ENCODE measurements at places on chromosomes 7 and 10.
A peak's percentile ranks its signal among the peaks of the same experiment; 100 is the strongest.

DNA sequence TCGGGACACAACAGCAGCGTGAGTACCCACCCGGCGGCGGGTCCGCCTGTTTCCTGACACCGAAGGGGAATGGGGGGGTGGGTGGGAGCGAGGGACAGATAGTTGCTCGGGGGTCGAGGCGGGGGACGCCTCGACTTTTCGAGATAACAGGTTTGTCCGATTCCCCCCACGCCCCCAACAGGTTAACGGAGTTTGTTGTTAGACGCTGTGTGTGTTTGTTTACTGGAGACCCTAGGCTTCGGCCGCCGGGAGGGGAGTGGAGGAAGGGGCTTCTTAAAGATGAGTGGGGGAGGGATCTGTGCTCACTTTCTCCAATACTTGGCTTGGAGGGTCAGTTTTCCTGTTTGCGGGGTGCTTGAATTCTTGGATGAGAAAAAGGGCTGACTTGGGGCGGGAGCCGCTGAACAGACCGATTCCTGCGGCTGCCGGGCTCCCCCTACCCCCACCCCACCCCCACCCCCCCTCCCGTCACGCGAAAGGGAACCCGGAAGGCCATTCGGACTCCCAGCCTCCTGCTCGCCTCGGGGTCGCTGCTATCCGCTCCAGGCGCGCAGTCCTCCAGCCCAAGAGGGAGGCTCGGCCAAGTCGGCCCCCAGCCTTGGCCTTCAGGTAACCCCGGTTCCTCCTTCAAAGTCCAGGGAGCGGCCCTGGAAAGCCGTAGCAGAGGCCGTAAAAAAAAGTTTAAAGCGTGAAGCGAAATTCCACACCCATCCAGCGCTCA is 1.0 kb downstream of the SORCS3 start:
- no peak for DNase-seq

GRCh38 chr7:37284805-37285231 is 163.8 kb downstream of the ELMO1 start:
- DNase-seq: peak; percentile 11

GRCh38 chr10:28984431-28984830 is 304.4 kb upstream of the LYZL1 start:
- peak; percentile 94 for DNase-seq

- no peak for DNase-seq
Measured at GRCh38 chr10:111117528-111118277, 40.9 kb downstream of the ADRA2A start.

DNA sequence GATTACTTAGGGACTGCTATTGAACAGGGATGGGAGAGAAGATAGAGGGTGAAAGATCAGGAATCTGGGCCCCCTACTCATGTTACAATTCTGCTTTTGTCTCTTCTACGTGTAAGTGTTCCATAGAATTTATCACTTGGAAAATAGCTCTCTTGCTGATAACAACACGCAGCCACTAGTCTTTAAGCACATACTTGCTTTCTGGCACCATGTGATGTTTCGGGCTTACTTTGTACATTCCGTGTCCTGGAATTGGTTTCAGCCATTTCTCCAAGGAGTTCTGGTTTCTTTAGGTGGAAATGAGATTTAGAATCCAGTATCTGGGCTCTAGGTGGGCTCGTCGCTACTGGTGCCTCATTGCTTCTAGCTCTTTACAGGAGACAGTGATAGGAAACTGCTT is 59.7 kb downstream of the TFAM start:
- DNase-seq: no peak

GRCh38 chr7:112833082-112833481 is 42.9 kb upstream of the TMEM168 start:
- no peak for DNase-seq

GRCh38 chr7:130444751-130445407 is 4.1 kb upstream of the CEP41 start:
- no peak for DNase-seq

DNA sequence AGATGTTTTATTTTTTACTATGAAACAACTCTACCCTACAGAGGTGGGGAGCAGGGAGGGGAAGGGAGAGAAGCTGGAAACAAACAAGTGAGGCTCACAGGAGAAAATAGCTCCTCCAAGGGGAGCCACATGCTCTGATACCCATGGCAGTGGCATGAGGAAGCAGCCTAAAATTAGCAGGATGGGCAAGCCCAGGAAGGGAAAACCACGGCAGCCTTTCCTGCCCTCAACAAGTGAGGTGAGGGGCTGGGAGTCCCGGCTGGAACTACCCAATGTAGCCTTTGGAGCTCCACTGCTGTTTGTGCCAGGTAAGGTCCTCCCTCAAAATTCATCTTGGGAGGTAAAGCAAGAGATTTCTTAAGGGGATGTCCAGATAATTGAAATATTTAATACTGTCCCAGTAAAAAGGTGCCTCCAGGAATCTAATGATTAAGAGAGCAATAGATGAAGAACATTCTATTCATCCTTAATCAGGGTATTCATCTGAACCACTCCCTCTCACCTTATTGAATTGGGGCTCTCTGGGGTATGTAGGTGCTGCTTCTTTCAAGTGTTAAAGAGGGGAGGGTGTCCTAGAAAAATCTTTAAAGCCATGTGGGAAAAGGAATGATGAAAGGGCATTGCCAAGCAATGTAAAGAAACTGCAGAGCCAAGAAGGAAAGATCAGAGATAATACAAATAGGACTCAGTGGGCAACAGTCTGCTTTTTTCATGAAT is 12.8 kb upstream of the HERC4 start:
- no peak for DNase-seq

GRCh38 chr7:139482662-139483466 is 609 bp downstream of the KLRG2 start:
- peak; percentile 14 for DNase-seq

DNA sequence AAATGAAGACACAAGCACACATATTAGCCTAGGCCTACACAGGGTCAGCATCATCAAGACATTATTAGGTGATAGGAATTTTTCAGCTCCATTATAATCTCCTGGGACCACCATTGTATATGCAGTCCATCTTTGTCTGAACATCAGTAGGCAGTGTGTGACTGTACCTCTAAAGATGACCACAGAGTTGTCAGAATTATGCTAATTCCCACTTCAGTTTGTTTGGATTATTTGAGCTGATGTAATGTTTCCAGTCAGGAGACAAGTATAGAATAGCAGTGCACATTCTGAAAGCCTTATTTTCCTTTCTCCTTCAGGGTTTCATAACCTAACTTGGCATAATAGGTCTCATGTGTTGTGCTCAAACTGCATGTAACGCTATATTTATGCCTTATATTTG is 306.4 kb downstream of the NXPH1 start:
- DNase-seq: no peak

DNA sequence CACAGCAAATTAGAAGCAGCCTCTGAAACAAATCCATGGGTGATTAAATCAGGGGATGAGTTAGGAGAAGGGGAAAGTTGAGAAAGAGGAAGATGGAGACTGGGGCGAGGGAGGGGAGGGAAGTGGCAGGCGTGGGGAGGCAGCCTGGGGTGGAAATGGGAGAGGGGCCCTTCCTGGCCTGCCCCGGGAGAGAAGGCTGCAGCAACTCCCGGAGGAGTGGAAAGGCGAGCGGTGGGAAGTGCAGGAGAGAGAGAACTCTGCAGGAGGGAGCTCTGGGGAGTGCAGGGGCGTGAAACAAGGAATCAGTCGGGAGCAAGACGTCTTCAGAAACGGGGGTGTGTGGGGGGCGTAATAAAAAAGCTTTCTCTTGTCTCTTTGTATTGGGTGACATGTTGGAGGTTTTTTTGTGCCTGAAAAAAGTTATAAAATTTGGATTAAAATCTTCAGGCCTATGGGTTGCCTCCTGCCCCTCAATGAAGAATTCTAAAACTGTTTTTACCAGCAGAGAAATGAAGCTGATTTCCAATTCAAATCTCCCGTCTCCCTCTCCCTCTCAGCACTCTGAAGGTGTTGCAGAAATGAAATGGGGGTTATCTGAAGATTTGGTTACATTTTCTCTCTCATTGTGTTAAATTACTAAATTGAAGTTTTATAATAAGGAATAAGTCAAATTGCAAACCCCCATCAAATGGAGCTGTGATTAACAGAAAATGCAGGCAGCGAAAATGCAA is 4.7 kb upstream of the UNCX start:
- no peak for DNase-seq

DNA sequence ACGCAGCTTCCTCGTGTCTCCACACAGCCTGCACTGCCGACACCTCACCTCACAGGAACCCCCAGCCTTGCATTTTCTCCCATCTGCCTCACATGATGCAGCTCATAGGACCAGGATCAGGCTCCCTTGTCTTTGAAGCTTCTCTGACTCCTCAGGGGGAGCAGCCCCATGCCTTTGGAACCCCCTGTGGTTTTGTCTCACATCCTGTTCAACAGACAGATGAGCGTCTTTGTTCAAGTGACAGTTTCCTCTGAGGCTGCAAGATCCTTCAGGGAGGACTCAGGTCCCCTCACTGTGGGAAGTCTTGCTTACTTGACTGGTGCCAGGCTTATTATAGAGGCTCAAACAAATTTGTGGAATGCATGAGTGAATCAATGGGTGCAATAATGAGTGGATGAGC is 667.1 kb downstream of the INHBA start:
- DNase-seq: peak; percentile 16

DNA sequence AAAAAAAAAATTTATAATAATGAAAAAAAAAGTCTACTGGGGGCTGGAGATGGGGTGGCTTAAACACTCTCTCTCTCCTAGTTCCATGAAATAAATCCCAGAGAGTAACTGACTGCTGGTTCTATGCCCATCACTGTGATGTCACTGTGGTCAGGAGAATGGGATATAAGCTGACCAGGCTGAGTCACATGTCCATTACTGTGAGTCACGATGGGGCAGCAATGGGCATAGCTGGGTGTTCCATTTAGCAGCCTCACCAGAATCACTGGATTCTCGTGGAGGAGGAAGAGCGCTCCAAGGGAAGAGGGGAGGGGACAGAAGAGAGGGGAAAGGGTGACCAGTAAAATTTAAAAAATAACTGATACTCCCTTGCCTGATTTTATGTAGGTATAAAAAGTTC is 37.1 kb downstream of the MASTL start:
- peak; percentile 74 for DNase-seq

GRCh38 chr7:26038201-26038990 is 113.6 kb upstream of the NFE2L3 start:
- no peak for DNase-seq

GRCh38 chr10:32110790-32111189 is 54.6 kb upstream of the KIF5B start:
- no peak for DNase-seq

GRCh38 chr10:24039897-24040296 is 169.0 kb upstream of the KIAA1217 start:
- no peak for DNase-seq

DNA sequence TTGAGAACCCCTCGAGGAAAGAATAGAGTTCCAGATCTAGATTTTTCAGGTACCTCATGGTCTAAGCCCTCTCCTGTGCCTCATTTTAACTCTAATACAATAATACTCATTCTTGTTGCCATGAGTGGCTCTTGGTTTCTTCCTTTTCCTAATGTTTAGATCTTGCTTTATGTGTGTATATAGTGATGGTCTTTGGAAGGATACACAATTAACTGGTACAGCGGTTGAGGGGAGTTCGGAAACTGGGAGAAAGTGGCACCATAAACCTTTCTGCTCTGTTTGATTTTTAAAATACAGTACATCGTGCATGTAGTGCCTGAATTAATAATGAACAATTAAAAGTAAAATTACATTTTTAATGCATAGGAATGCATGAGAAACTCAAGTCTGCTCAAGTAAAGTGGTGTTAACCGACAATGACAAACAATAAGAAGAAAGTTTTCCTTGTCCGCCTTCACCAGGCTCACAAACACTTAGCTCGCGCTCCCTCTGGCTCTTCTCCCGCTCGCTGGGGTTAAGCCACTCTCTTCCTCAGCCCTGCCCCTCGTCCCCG is 386 bp upstream of the EIF4EBP2 start:
- DNase-seq: no peak

DNA sequence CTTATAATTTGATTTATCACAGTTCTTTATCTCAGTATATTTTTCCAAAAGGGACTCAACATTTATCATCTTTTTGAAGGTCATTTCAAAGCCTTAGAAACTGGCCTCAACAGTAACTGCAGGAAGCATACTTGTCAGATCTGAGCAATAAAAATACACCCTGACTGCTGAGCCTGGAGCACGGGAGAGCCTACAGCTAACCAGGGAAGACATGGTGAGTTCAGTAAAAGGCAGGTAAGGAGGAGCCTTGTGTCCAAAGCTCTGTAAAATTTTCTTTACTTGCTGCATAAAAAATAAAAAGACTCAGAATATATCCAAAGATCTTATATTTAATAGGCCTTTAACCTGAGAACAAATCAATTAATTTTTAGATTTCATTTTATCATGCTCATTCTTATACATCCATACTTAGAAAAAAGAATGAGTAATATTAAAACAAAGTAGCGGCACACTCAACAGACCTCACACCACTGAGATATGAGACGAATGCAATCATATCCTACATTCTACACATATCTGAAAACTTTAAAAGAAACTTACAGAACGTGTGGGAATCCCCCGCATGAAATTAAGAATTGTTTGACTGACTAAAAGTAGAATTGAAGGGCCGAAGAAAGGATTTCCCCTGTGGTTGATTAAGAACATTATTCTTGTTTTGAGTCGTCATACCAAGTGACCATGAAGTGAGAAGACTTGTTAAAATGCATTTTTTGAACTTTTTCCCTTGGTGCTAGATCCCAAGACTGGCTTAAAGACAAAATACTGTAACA is 296.4 kb upstream of the MKLN1 start:
- no peak for DNase-seq

DNA sequence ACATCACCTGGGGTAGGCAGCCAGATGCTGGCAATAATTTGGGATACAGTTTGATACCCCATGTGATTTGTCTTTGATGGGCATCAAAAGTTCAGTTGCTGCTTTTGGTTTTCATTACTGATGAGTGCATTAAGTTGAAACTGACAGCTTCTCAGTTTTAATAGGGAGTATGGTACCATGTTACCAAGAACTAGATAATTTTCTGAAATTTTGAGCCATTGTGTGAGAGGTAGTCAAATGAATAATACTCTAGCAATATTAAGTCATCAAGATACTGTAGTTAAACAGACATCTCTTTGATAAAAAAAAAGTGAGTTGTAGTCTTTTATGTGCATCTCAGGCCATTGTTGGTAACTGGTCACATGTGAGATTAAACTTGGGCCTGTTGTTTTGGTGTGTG is 71.5 kb downstream of the ST7 start:
- DNase-seq: no peak

DNA sequence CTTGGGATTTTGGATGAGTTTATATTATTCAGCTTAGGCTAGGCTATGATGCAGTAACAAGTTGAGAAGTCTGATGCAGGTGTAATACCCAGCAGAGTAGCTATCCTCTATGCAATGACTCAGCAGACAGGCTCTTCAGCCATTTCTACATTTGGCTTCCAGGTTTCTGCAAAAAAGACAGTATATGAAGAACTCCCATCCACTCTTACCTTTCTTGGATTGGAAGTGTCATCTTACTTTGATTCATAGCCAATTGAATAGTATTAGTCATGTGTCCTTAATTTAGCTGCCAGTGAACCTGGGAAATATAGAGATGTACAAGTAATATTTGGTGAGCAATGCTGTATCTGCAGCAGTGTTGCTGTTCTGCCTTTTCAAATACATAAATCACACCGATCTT is 127.8 kb upstream of the NPSR1 start:
- DNase-seq: no peak

- DNase-seq: no peak
Measured at GRCh38 chr10:124017729-124018128, 75.7 kb downstream of the CHST15 start.

- peak; percentile 42 for DNase-seq
Measured at GRCh38 chr7:13794581-13794980, 194.9 kb downstream of the ETV1 start.

GRCh38 chr10:43969506-43969905 is 320.8 kb upstream of the ZNF32 start:
- DNase-seq: no peak

- DNase-seq: no peak
Measured at GRCh38 chr10:47326927-47327330, 4.7 kb downstream of the GDF2 start.

GRCh38 chr10:95305606-95306317 is 15.0 kb upstream of the PDLIM1 start:
- no peak for DNase-seq
